ENCODE measurements at places on chromosomes 11 and 22. TPM values are rescaled to one million over a fixed set of nuclear protein-coding genes. Genes with fewer than 3 reads are reported as not detected.

GRCh38 chr11:19980957-19981669 is 179.2 kb downstream of the DBX1 start:
- no peak for DNase-seq

- DNase-seq: no peak
Measured at GRCh38 chr11:32062540-32062939, 28.3 kb upstream of the RCN1 start.

- DNase-seq: no peak
Measured at GRCh38 chr11:65960824-65961266, 689 bp upstream of the SART1 start.

GRCh38 chr11:104679258-104679657 is 219.0 kb downstream of the CASP12 start:
- DNase-seq: no peak

- DNase-seq: no peak
Measured at GRCh38 chr11:70326365-70326811, 55.9 kb downstream of the PPFIA1 start.

- peak; percentile 66 for DNase-seq
Measured at GRCh38 chr11:36057379-36058042, 113.6 kb downstream of the LDLRAD3 start.

- DNase-seq: peak; percentile 78
Measured at GRCh38 chr22:46563381-46564083, 26.1 kb upstream of the CELSR1 start.

DNA sequence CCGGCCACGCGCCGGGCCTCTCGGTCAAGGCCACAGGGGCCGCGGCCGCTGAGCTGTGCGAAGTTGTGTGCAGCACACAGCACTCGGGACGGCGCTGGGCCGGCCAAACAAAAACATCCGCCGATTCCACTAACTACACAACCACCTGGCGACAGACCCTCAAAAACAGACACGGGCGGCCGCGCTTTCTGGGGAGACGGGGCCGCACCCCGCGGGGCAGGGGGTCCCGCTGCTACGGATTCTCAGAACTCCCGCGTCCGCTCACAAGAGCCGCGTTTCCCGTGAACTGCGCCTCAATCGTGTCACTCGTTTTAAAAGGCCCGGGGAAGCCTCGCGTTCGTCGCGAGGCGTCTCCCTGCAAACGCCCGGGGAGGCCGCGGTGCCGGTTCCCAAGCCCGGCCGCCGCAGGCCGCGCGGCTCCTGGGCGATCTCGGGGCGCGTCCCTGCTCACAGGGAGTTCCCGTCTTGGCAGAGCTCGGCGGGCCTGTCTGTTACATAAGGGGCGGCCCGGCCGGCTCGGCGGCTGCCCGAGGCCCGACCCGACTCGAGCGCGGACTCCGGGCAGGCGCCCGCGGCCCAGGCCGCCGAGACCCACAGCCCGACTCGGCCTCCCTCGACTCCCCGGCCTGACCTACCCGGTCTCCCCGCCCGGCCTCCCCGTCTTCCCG is 936 bp downstream of the BRD1 start:
- peak; percentile 70 for DNase-seq

GRCh38 chr11:117691516-117691915 is 105.5 kb downstream of the DSCAML1 start:
- no peak for DNase-seq

- no peak for DNase-seq
Measured at GRCh38 chr22:49186293-49186692, 641.4 kb downstream of the BRD1 start.

- DNase-seq: no peak
Measured at GRCh38 chr11:75449776-75450175, 16.8 kb upstream of the KLHL35 start.

DNA sequence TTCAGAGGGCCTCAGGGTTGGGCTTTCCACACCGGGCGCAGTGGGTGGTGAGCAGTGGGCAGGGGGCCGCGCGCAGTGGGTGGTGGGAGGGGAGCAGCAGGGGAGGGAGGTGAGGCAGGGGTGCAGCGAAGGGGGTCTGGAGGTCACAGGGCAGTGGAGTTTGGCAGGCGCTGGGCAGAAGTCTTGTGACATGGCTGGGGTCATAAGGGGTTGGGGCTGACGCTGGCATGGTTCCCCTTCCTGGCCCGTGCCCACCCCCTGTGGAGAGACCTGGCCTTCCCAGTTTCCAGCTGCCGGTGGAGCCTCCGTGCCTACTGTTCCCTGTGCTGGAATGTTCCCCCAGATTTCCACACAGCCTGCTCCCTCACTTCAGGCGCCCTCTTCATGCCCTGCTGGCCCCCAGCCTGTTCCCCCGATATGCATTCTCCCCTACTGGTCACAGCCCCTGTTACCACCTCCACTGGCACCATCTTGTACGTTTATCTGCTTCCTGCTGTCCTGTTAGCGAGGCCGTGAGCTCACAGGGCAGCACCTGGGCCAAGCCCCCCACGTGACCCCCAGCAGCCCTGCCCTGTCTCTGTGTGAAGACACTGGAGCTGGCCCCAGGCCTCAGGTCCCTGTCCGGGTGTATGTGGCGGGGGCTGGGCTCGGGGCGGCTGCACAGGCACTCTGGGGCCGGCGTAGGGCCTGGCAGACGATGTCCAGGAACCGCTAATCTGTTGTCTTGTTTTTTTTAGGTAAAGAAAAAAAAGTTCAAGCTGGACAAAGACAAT is 111.6 kb downstream of the KCNQ1OT1 start:
- peak; percentile 38 for DNase-seq

GRCh38 chr11:102138670-102139069 is 28.4 kb downstream of the YAP1 start:
- no peak for DNase-seq

GPR83 gene
- 0.88 TPM for total RNA-seq
